Activated T-cell treated with anti-CD3 and anti-CD28 coated beads, Interleukin-2, amount 50 U/mL, for 4 hours (primary cell): ENCODE measurements at places on chromosomes 1 and 21. TPM values are rescaled to one million over a fixed set of nuclear protein-coding genes. Genes with fewer than 3 reads are reported as not detected.

The S100A7A gene
- total RNA-seq, result not detected

The GSTM1 gene
- 60.0 TPM for total RNA-seq

The OPTC gene
- total RNA-seq, result not detected

The S100A9 gene
- 0.38 TPM for total RNA-seq

The TSPAN1 gene
- 0.23 TPM for total RNA-seq

The EDARADD gene
- 10.8 TPM for total RNA-seq

The TDRKH gene
- 10.4 TPM for total RNA-seq
